ENCODE measurements at places on chromosomes 11 and 22.

- DNase-seq: no peak
Observed at GRCh38 chr22:22986640-22987039, 83.7 kb upstream of the GNAZ start.

DNA sequence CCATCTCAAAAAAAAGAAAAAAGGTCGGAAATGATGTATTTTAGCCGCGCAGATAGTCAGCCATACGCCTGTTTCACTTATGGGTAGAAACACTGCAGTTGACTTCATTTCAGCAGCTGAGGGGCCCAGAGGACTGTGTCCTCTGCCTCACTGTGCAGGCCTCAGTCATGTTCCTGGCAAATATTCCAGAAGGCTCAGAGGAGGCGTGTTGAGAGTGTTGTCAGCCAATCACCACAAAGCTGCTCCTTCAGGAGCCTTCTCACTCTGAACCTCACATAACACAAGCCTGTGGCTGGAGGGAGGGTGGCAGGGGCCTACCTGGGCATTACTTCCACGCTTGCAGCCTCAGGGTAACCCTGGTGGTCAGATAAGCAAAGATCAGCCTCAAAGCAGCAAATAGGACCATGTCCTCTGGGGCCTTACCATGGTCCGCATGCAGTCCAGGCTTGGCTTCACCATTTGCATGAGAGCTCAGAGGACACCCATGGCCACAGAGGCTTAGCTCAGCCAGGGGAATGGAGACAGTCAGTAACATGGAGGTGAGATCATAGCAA is 17.3 kb upstream of the TREH start:
- no peak for DNase-seq

DNA sequence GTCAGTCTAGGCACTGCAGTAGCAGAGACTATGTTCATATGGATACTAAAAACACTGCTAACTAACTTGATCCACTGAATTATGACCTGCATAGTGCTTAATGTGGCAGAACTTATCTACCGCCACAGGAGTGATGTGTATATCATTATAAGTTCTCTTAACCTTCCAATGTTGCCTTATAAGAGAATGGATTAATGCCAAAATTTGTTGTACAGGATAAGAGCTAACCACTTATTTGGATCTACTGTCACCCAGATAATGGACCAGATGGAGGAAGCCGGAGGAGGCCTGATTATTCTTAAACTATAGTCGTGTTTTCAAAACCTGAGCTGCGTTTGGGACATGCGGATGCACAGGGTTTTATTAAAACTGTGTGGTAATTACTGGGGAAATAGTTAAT is 1.9 kb upstream of the OR51B4 start:
- DNase-seq: no peak

GRCh38 chr11:106187860-106188456 is 110.5 kb downstream of the AASDHPPT start:
- no peak for DNase-seq

GRCh38 chr11:297051-297585 is 2.2 kb downstream of the IFITM5 start:
- DNase-seq: no peak

DNA sequence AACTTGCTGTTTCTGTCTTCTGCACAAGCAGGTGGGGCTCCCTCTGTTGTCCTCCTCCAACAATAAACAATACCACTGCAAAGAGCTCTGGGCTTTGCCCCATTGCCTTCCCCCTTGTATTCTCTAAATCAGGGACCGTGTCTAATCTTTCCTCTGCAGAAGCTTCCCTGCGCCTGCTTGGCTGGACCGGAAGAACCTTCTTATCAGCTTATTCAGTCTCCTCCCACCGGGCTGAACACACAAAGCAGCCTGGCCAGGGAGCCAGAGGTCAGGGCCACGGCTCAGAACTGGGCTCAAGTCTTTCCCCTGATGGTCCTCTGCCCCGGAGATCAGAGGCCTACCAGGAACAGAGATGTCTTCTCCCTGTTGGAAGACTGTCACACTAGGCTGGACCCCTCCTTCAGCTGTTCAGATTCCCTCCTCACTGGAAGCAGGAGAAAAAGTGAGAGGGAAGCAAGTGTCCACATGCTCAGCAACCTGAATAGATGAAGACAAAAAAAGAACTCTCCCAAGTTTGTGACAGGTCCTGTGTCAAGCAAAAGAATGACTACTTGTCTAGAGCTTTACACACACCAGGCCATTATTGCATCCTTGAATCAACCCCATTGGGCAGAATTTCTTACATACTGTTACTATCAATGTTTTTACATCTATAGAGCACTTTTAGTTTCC is 63.7 kb downstream of the RAB30 start:
- no peak for DNase-seq

Measured in activated T-helper 1 cell treated with Interleukin-2 at 50 U/mL for 16 hours (primary cell).